Central memory CD4-positive, alpha-beta T cell (primary cell): ENCODE measurements at places on chromosomes 13 and 19.

GRCh38 chr13:95440441-95441088, 112.0 kb upstream of the CLDN10 start:
- DNase-seq = no peak

DNA sequence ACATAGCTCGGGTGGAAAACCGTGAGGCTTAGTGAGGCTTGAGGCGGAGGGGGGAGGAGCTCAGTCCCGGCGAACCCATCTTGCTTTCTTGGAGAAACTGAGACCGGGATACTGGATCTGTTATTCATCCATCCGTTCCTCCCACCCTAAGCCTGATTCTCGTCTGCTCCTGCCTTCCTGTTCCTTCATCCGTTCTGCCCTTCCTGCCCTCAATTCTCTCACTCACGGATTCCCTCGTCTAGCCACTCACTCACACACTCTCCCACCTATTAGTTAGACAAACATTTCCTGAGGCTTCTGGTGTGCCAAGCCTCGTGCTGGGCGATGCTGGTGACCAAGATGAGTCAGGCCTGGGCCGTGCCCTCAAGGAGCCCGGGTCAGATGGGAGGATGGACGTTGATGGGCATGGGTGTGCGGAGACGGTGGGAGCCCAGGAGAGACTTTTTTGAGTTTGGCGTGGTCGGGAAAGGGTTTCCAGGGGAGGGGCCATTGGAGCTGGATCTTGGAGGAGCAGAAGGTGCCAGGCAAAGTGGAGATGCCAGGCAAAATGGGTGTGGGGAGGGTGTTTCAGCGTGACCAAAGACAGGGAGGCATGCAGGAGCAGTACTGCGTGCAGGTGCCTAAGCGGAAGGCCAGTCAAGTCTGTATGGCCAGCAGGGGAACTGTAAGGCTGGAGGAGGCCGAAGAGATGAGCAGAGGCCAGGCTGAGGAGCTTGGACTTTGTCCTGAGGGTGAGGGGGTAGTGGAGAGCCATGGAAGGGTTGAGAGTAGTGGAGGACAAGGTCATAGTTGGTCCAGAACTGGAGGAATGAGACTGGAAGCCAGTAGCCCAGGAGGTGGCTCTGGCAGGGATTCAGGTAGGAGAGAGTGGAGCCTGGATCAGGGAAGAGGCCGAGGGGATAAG, 7.4 kb upstream of the CNFN start:
- no peak for DNase-seq

GRCh38 chr19:1910177-1910576, 5.0 kb downstream of the ADAT3 start:
- no peak for DNase-seq

- no peak for DNase-seq
Observed at GRCh38 chr19:38044267-38045111, 137.5 kb downstream of the SIPA1L3 start.

DNA sequence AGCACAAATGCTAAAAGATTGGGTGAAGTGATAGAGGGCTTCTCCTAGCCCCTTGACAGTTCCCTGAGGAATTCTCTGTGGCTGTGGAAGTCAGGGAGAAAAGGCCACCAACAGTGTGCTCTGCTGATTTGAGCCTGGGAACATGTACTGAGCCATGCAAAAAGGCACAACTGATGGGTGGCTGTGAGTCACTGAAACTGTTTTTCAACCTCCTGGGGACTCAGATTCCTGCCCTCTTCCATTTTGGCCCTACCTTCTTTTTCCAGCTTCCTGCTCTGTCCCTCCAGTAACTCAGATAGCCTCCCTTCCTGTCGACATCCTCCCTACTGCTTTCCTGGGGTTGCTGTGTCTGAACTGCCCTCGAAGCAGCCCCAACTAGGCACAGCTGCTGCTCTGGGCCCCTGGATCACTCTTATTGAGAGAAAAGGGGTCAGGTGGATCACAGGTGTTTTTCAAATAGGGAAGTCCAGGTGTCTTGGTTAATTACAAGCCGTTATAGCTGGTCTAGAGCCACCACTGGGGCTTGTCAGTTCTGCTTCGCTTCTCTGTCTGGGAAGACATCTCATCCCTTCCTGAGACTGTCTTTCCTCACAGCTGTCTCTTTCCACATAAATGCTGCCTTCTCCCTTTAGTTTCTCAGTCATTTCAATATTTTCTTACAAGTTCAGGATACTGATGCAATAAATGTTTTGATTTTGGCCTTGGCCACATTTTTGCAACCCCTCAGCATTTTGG, 13.7 kb downstream of the FAM124A start:
- no peak for DNase-seq

DNA sequence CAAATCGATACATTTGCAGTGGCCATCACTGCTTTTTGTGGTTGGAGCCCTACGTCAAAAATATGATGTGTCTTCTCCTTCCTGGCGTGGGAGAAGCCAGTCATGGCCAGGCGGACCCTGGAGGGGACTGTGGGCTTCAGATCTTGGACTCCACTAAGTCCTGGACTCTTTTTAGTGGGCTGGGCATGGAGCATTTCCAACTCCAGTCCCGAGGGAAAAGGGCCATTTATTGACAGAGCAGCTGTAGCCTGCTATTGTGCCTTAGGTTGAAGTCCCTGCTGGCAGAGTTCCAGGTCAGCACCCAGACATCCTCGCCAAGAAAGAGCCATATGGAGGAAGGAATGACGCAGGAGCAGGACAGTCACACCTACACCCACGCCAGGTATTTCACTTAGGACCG, 179.2 kb upstream of the ZNF507 start:
- DNase-seq = no peak

GRCh38 chr13:93549326-93550005, 322.9 kb downstream of the GPC6 start:
- DNase-seq = no peak

DNA sequence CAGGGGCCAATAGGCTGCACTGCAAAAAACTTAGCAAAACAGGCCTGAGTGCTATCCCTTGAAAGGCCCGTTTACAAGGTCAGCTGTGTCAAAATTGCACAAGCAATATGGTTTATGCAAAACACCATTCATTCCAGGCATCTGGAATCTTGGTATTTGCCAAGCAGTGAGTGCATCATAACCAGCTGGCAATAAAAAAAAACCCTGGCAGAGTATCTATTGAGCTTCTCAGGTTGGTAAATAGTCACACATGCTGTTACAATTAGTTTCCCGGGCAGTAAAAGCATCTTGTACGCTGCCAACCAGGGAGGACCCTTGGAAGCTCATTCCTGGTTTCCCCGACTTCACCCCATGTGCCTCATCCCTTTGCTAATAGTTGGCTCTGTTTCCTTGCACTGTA, 21.3 kb downstream of the ZNF77 start:
- DNase-seq = no peak

- no peak for DNase-seq
Observed at GRCh38 chr13:113207890-113208420, 514 bp downstream of the PCID2 start.

DNA sequence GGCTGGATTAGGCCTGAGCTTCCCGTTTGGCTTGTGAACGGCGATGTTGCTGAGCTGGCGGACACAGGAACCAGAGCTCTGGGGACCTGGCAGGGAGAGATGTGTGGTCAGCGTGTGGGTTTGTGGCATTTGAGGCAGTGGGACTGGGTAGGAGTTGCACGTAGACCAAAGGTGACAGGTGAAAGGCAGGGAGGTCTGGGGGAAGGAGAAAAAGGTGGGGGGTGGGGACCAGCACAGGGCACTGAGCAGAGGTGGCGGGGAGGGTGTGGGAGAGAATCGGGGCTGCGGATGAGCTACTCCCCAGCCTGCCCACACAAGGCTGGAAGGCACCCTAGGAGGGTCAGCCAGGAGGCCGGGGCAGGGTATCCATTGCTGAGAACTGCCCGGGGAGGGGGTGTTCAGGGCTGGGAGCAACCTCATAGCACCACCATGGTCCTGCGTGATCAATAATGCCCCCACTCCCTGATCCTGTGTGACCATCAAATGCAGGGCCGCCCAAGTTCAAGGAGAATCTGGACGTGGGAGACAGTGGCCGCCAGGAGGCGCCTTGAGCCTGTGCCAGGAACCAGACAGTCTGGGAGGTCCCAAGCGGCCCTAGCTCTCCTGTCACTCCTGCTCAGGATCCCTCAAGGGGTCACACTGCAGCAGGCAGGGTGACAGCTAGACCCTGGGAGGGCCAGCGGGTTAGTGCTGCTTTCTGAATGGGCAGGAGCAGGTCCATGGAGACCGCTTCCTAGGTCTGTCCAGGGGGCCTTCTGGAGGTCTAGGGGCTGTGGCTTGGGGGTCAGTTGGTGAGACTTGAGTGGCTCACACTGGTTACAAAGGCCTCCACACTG, 12.8 kb upstream of the SELENOW start:
- DNase-seq = peak; percentile 20

DNA sequence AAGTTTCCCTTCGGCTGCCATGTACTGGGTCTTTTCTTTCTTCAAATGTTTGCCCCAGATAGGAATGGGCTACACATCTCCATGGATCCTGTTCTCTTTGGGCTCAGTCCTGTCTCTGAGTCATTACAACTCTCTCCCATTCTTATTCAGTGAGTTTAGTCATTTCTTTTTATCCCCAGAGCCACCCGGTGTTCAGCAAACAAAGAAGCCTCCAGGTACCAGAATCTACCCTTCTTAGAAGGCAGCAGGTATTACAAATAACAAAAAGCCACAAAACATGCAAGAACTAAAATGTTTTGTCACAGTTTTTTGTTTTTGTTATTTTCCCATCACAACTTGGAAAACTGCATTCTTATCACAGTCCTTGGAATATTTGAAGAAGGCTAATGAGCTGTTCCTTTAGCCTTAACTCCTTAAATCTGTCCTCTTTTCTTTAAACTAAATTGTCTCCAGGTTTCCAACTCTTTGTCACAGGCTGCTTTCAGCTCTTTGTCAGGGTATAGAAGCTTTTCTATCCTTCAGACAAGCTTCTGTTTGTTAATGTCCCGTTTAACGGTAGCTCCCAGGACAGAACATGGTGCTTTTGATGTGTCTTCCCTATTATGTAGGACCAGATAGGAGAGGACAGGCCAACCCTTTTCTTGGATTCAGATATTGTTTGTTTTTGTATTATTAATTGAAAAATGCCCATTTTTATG, 215.5 kb upstream of the HTR2A start:
- DNase-seq = no peak

DNA sequence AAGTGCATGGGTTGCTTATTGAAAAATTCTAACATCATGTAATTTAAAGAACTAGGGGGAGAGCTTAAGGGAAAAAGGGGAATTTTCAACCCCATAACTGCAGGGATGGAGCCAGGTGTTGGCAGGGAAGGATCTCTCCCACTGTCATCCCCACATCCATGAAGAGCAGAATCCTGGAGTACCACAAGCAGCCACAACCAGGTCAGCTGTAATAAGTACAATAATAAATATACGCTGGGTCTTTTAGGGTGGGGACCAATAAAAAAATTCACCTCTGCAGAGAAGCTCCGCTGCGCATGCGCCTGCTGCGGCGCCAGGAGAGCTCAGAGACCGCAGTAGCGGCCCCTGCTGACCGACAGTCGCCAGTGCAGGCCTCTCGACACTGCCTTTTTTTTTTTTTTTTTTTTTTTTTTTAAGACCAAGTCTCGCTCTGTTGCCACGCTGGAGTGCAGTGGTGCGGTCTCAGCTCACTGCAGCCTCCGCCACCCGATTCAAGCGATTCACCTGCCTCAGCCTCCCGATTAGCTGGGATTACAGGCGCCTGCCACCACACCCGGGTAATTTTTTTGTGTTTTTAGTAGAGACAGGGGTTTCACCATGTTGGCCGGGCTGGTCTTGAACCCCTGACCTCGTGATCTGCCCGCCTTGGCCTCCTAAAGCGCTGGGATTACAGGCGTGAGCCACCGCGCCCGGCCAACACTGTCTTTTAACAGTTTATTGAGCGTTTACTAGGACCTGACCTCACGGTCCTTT, 2.5 kb upstream of the EEF2 start:
- peak; percentile 88 for DNase-seq

DNA sequence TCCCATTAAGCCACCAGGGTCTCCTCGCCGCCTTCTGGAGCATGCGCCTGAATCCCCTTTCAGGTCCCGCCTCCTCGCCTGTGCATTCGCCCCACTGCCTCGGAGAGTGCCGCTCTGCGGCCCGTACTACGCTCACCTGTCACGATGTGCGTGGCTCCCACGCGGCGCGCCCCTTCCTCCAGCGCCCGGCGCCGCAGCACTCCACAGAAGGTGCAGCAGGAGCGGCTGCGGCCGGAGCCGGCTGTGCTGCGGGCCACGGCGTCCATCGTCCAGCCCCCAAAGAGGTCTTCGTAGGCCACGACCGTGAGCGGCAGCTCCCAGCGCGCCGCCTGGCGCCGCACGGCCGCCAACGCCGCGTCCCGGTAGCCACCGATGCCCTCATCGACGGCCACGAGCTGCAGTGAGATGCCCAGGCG, 4.3 kb downstream of the CTU1 start:
- no peak for DNase-seq

- DNase-seq = no peak
Observed at GRCh38 chr13:63110466-63110865, 1694.8 kb upstream of the PCDH20 start.

DNA sequence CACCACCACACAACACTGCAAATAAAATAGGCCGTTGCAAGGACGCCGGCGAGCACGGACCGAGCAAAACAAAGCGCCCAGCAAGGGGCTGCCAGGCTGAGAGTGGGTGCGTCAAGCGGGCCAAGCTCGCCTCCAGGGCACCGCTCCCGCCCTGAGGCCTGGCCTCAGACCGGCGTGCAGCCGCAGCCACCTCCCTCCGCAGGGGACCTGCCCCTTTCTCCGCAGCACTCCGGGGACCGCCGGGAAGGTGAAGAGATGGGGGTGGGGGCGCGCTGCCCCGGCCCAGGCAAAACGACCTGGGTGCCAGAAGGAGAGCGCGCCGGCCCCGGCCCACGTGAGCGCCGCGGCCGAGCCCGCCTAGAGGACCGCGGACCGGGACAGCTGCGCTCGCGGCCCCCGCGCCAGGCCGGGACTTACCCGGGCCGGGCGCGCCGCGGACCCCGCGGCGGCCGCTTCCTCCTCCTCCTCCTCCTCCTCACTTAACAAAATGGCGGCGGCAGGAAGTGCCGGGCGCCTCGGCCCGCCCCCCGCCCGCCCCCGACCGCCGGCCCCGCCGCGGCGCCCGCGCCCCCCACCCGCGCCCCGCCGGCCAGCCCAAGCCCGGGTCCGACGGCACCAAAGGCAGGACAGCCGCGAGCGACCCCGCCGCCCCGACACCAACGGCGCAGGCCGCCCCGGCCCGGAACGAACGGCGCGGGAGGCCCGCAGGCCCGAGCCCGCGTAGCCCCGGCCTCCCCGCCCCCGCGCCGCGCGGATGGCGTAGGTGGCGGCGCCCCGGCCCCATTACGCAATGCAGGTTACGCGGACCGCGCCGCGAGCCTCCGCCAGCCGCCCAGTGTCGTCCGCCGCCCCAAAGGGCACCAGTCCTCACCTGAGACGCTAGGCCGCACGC, 674 bp downstream of the BRD4 start:
- peak; percentile 60 for DNase-seq

DNA sequence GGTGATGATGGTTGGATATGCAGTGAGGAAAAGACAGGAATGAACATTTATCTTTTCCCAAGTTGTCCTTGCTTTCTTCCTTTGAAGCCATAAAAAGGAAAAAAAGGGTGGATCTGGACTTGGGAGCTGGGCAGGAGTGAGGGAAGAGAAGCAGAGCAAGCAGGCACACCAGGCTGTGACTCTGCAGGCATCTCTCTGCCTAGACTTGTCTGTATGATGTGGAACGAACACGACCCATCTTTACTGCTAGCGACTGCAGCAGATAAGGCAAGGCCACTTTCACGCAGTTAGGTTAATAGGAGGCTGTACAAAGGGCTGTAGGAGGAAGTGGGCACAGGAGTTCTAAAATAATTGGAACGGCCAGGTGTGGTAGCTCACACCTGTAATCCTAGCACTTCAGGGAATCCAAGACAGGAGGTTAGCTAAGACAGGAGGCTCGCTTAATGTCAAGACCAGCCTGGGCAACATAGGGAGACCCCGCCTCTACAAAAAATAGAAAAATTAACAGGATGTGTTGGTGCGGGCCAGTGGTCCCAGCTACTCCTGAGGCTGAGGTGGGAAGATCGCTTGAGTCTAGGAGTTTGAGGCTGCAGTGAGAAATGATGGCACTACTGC, 961 bp upstream of the URI1 start:
- DNase-seq = no peak
